ENCODE measurements at places on chromosomes 5 and 9.

GRCh38 chr9:129264388-129264787, 86.3 kb upstream of the IER5L start:
- no peak for DNase-seq

DNA sequence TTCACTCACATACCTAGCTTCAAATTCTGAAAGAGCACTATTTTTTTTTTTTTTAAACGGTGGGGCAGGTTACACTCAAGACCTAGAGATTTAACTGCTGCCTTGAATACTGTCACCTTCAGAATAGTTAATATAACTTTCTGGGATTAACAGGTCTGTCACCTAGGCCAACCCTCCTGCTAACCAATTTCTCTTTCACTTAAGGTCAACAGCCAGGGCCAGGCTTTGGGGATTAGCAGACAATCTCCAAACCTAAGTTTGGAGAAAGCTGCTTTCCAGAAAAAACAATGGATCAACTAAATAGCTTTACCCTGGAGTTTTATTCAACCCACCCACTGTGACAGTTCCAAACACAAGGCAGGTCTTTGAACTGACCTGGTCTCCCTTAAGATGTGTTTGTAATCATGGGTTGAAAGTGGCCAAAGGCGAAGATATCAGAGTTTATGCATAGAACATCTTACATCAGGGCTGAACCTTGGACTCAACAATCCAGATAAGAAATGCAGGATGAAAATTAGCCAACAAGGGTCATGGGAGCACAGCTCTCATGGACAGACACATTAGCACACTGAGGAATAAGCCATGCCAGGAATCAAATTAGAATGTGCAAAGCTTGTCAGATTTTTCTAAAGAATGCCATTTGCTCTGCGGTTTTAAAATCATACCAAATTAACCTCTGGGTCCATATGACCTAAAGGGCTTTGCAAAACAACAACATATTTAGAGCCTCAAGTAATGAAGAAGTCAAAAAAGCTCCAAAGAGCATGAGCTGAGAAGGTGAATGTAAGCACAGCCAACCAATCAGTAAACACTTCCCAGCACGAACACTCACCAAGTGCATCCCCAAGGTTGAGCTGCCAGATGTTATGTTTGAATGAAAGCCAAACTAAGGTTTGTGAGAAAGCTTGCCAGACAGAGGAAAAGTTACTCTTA, 538.5 kb upstream of the DMAC1 start:
- no peak for DNase-seq

DNA sequence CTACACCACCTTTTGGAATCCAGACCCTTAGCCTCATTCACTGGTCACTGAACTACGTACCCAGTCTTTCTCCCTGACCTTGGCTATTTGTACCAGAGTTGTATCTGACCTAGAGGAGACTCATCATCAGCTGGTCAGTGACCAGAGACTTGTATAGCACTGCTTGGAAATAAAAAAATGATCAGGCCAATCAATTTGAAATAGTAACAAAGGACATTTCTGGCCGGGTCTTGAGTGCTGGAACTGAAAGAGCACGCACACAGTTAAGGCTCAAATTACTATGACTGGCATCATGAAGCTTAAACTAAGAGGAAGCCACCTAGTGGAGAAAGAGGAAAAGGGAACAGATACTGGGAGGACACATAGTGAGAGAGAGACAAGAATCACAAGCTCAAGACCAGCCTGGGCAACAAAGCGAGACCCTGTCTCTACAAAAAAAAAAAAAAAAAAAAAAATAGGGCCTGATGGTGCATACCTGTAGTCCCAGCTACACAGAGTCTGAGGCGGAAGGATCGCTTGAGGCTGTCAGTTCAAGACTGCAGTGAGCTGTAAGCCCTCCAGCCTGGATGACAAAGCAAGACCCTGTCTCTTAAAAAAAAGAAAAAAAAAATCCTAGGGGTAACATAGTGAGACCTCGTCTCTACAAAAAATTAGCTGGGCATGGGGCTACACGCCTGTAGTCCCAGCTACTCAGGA, 12.8 kb upstream of the SRP19 start:
- peak; percentile 14 for DNase-seq

GRCh38 chr5:83428126-83428525, 43.4 kb upstream of the VCAN start:
- no peak for DNase-seq

- no peak for DNase-seq
These were observed 56.9 kb upstream of the TRIO start for GRCh38 chr5:14086261-14086660.

- no peak for DNase-seq
These were observed 109.8 kb upstream of the NMUR2 start for GRCh38 chr5:152514827-152515397.

- no peak for DNase-seq
These were observed 537.1 kb upstream of the CDH18 start for GRCh38 chr5:20524991-20525529.

DNA sequence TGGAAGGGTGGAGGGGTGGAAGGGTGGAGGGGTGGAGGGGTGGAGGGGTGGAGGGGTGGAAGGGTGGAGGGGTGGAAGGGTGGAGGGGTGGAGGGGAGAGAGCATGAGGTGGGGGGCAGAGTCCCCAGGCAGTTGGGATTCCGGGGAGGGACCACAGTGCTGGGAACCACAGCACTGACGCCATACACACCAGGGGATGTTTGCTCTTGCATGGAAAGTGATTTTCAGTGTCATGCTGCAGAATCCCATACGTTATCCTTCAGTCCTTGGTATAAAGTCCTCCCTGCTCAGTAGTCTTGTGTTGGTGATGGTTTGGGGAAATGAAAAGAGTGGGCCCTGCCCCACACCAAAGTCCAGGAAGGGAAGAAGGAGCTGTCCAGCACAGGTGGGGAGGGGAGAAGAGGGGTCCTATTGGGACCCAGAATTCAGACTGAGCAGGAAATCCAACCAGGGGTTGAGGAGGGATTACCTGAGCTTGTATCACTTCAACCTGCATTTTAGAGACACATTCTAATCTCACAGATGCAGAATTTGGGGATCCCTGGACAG, 5.5 kb upstream of the FIBCD1 start:
- no peak for DNase-seq

DNA sequence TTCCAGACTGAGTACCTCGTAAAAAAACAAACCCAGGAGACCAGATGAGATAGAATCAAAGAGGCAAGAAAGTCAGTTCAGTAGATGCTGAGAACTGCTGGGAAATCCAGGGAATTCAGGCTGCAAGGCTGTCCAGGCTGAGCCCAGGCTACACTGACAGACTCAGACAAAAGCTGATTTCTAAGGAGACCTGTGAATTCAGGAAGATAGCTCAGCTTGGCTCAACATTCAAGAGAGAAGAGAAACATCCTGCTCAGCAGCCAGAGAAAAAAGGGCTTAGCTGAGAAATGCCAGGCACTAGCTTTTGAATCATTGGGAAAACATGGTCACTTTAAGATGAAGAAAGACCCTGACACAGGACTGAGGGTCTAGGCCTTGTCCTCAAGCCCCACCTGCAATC, 118.2 kb upstream of the SLC44A1 start:
- no peak for DNase-seq

- no peak for DNase-seq
These were observed 52.4 kb downstream of the FAM170A start for GRCh38 chr5:119681734-119682133.

DNA sequence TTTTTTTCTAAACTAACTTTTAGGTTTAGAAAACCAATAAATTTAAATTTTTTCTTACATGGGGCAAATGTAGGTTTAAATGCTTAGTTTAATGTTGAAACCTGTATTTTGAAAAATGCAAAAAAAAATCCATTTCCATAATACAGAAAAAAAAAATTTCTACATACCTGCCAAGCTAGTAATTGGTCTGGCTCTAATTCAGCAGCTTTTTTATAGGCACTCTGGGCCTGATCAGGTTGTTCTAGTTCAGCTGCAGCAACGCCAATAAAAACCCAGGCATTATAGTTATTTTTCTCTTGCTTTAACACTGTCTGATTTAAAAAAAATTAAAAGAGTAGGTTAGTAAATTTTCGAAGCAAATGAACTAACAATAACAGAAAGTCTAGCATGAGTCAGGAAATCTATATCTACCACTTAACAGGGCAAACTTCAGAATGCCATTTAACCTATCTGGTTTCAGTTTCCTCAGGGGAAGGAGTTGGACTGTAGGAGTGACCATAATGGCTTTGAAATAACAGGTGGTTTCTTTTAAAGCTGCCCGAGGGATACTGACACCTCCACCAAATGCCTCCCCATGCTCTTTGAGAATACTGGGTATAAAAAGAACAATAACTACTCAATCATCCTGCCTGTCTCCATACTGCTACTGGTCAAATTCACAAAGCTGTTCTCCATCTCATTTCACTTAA, 11.6 kb downstream of the SKIC3 start:
- no peak for DNase-seq

GRCh38 chr9:27688954-27689353, 115.7 kb upstream of the C9orf72 start:
- DNase-seq = no peak

DNA sequence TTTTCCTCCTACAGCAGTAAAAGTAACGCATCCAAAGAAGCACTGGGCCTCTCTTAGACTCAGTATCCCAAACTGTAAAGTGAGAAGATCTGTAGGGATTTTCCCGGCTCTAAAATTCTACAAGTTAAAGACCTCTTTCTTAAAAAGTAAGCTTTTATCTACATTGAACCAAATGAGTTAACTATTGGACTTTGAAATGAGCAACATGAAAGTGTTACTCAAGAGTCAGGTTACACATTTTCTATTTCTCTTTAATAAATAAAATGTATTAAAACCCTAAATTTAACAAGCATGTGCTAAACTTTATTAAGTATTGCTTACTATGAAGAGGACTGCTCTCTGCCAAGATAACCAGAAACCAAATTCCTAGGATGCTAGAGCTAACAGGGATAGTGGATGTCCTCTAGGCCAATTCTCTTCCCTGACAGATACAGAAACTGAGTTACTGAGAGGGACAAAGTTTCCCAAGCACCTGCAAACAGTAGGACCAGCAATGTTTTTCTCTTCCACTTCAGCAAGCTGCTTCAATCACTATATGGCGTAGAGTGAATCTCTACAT, 21.7 kb downstream of the NFIB start:
- no peak for DNase-seq

- no peak for DNase-seq
These were observed 6.5 kb upstream of the RAPGEF6 start for GRCh38 chr5:131641494-131641893.

DNA sequence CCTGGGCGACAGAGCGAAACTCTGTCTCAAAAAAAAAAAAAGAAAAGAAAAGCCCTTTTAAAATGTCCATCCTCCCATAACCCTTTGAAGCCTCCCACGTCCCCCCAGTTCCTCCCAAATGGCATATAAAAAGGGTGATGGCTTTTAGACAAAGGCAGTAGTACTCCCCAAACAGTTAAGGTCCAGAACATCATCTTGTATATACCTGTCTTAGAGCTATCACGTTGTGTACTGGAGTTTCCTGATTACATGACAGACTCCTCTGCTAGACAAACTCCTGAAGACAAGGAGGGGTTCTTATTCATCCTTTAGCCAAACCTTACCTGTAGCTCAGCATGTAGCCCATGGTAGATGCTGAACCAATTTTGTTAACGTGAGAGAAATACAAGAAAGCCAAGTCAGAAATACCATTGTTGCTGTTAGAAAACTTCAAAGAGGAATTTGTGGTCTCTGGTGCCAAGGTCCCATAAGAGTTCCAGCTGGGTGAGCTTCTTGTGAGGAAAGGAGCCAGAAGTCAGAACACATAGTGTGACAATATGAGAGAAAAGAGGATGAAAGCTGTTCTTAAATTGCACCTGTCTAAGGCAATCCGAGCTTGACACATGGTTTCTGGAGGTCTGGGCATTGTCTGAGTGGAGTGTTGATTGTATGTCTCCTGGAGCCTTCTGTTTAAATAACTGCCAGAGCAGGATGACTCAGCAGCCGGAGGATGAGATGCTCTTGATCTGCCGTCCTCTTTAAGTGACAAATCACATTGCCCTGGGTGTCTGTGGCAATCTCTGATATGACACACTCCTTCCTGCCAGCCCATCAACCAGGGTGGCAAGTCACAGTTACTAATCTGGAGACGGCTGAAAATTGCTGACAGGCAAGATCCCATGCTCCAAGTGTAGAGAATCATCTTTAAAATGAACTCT, 69.1 kb downstream of the ARRDC3 start:
- DNase-seq = peak; percentile 92

DNA sequence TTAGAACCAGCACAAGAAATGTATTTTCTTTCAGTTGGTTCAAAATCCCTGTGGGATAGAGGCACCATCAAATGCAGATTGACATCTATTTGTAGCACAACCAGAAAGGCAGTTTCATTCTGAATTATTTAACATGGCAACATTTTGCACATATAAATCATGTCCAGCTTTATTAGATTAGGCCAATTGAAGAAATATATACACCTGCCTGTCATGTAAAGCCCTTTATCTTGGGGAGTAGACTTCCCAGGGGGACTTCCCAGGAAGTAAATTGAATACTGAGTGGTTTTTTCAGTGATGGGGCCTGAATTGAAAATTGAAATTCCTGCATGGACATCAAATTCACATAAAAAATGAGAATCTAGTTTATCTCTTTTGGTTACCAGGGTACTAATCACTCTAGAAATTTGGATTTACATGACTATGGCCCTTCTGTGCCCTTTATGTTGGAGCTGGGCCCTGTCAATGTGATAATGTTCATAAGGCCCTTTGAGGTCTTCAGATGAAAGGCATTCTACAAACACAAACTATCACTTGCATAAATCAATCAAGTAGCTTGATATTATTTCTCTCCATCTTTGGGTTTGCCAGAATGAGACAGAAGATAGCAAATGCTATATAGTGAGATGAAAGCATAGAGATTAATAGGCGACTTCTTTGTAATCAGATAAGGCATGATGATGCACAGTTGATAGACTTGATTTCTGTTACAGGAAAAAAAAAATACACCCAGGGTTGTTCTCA, 26.2 kb upstream of the ZNF608 start:
- DNase-seq = no peak
